ENCODE measurements at places on chromosomes 11 and 22.

GRCh38 chr22:36409911-36410756 lies 22.4 kb upstream of the MYH9 start:
- no peak for DNase-seq

DNA sequence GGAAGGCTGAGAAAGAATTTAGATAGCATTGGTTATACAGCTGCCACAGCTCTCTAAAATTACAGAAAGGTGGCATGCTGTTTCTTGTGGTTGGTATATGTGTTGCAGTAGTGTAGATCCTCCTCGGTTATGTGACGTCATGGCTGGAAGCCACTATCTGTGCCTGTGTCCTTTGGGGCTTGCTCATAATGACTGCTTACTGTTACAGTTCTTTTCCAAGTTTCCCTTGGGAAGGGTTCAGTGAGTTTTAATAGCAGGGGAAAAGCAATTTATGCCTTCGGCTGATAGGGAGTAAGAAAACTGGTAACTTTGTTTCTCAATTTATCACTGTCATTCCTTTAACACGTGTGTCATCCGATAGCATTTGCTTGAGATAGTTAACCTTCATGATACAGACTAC lies 47.2 kb downstream of the POLD3 start:
- DNase-seq: no peak

DNA sequence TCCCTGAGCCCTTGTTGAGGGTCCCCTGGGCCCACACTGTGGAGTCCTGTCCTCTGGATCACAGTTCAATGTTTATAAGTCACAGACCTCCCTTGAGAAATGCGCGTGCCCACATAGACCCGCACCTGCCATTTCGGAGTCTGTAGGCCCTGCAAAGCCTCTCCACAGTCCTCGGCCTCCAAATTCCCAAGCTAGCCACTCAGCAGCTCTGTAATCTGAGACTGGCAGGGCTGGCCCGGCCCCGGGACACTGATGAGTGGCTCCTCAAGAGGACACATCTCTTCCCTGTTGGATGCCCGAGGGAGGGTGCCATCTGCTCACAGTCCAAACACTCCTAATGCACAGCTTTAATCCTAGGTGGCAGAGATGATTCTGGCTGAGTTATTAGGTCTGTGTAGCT lies 39.1 kb downstream of the B3GAT1 start:
- no peak for DNase-seq

DNA sequence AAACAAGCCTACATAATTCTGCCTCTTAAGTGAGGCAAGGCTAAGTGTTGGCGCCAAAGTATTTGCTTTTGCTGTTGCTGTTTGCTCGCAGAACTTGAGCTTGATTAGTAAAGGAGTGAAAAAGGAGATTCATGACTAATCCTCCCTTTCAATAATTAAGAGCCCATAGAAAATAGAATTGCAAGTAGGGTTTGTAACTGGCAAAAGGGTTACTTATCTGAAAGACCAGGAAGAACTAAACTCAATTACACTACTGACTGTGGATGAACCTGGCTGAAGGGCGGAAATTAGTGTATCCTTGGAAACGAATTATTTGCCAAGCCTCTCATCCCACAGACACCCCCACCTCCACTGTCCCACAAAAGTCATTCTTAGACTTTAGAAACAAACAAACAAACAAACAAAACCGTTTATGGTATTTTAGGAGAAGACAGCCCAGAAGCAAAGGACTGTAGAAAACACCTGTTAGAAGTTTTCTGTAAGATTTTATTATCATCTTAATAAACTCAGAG lies 411 bp upstream of the EXPH5 start:
- DNase-seq: no peak

- no peak for DNase-seq
Observed at GRCh38 chr11:15806217-15806616, 550.1 kb downstream of the SOX6 start.

DNA sequence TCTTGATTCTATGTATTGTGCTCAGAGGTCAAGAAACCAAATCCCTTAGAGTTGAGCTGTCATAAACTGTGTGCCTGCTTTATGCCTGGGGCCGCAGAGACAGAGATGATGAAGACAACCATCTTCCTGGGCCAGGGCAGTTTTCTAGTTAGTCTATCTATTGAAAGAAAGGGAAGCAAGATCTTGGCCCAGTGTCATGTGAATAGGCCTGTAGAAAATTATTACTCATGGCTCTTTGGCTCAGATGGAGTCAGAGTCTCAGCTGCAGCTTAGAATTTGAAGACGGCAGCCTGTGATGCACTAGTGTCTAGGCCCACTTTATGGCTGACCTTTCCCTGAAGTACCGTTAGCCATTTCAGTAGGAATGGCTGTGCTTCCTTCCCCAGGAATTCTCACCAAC lies 112.0 kb downstream of the DBX1 start:
- no peak for DNase-seq

- no peak for DNase-seq
Observed at GRCh38 chr11:107928046-107928766, at the start of gene RAB39A. Gene RAB39A (plus strand): TSS chr11:107928448. CDS start chr11:107928569, 121 bp downstream.

- DNase-seq: no peak
Observed at GRCh38 chr11:67044496-67044895, 12.2 kb upstream of the RHOD start.

Measured in cortex of kidney (tissue), 1 donor.